ENCODE measurements at places on chromosomes 11 and 22.

DNA sequence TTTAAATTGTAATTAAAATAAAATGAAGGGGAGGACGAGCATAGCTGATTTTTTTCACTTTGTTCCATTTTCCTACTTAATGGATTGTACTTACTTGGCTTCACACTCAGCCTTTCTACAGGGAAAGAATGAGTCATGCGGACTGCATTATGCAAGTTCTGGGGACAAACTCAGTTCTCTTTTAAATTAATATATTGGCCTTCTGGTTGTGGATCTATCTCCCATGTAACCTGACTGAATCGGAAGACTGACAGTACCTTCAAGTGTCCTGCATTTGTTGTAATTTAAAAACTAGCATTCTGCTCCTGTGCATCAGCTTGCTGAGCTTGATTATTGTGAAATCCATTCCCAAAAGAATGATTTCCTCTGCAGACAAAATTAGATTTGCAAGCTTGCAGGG, 12.2 kb downstream of the OR8D1 start:
- DNase-seq: no peak

DNA sequence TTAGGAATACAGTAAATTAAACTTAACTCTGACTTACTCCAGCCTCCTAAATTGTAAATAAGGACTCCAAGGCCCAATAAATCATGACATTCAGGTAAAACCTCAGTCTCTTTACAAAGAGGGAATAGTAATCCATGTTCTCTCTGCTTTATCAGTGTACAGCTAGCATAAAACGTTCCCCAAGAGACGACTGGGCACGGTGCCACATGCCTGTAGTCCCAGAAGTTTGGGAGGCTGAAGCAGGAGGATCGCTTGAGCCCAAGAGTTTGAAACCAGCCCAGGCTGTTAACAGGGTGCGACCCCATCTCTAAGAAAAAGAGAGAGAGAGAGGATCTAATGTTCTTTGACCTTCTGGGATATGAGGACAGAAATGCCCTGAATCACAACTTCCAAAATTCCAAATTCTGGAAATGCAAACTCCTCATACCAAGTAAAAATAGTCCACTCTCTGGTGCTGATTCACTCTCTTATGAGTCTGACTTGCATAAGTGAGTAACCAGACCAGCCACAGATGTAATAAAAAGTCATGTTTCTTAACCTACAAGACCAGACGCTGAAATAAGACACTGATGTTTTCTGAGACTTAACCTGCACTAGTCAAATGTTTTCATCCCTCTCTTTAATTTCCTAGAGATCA, 25.5 kb downstream of the NNMT start:
- DNase-seq: no peak

DNA sequence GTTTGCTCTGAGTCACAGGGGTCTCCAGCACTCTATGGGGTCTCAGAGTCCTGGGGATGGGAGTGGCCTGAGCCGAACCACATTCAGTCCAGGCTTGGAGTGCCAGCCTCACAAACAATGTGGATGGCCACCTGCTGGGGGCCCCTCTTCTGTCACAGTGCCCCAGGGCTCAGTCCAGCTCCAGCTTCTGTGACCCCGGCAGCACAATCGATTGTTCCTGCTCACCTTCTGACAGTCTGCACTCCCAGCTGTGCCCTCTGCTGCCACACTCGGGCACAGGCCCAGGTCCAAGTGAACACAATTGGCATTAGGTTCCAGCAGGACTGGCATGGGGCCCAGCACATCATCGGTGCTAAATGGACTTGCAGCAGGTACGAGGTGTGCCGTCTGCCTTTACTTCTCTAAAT, 84.8 kb downstream of the TP53I11 start:
- DNase-seq: no peak

DNA sequence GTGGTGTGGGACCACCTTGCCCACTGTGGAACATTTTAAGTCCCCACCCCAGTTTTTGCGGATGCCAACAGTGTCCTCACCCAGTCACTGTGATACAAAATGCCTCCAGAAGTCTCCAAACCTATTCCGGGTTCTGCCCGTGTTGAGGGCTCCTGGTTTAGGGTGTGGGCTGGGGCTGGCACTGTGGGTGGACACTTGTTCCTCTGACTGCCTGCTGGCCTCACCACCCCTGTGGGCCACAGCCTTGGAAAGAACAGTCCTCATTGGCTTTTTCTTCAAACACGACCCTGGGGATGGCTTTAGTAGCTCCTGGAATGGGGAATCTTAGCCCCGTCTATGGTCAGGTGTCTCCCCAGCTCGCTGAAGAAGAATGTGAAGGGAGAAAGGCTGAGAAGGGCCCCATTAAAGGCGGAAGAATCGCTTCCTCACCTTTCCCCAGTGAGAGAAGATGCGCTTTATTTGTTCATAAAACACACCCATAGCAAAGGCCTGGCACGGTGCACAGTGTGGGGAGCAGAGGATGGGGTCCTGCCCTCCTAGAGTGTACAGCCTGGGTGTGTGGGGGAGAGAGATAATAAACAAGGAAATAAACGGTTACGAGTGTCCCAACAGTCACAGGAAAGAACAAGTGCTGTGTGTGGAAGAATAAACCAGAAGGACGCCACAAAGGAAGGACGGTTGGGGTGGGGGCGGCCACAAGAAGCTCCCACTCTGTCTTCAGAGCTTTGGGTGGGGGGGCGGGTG, 91.6 kb upstream of the SLC22A12 start:
- no peak for DNase-seq

DNA sequence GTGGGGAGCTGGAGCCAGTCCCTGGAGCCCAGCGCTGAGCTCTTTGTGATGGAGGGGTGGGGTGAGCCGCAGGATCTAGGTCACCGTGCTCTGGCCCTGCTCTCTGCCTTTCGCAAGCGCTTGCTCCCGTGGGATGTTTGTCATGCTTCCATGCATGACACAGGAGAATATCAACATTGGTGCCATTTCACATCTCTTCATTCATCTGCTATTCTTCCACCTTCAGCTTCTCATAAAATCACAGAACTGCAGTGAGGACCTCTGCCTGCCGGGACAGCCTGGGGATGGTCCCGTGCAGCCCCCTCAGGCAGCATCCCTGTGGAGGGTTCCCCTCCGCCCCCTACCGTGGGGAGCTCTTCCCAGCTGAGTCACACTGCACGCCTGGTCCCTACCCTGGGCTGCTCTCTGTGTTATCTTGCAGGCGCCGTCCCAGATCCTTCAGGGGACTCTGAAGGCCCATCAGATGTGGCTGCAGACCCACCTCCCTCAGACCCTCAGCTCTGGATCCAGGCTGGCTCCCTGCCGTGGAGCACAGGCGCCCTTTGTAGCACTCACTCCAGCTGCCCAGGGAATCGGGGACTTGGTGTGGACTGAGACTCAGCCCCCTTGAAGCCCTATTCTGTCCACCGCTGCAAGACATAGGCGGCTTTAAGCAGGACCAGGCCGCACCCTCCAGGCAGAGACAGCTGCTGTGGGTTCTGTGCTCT, 5.1 kb upstream of the SEPTIN5 start:
- DNase-seq: no peak
